CD4-positive, alpha-beta T cell treated with Interleukin-1 beta for 1 hour (primary cell): ENCODE measurements at places on chromosomes 16 and 17.
A peak's percentile ranks its signal among the peaks of the same experiment; 100 is the strongest.

- DNase-seq, result peak; percentile 13
These were observed 14.0 kb upstream of the DPEP1 start for GRCh38 chr16:89599451-89599858.

- no peak for DNase-seq
These were observed 141.3 kb downstream of the CYB561 start for GRCh38 chr17:63304704-63305261.

GRCh38 chr16:53089434-53090285, 34.9 kb downstream of the CHD9 start:
- no peak for DNase-seq

DNA sequence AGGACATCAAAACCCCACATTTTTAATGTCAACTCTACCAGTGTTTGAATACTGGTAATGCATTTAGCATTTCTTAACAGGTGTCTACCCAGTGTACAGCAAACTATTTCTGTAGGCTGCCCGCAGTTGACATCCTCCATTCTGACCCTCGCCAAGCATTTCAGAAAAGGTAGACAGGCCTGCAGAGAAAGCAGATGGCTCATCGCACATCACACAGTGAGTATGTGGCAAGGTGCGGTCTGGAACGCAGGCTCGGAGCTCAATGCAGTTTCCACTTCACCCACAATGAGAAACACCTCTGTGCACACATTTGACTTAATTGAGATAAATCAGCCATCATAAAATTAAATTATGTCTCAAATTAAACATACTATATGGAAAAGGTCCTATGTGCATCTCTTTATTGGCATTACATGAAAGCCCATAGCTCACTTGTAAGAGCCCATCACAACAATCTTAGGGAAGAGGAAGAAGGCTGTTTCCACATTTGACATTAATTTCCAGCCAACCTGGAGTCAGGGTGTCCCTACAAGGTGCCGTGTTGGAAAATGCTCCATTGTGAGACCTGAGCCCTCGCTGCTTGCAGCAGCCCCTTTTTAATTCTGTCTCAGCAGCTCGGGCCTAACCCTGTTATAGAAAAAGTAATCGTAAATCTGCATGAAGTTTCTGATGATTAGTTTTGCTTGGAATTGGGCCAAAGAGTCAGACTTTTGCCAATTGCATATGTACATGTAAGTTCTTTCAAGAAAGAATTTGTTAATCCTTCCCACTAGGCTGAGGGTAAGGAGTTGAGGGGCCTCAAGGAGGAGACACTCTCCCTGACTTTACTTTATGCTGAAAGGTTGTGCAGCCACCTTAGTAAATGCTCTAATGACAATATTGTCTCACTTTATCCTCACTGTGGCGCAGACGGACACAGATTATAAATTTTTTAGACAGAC, 378.7 kb upstream of the DYNLRB2 start:
- DNase-seq, result no peak

GRCh38 chr16:81630635-81631031, 148.5 kb upstream of the PLCG2 start:
- no peak for DNase-seq

DNA sequence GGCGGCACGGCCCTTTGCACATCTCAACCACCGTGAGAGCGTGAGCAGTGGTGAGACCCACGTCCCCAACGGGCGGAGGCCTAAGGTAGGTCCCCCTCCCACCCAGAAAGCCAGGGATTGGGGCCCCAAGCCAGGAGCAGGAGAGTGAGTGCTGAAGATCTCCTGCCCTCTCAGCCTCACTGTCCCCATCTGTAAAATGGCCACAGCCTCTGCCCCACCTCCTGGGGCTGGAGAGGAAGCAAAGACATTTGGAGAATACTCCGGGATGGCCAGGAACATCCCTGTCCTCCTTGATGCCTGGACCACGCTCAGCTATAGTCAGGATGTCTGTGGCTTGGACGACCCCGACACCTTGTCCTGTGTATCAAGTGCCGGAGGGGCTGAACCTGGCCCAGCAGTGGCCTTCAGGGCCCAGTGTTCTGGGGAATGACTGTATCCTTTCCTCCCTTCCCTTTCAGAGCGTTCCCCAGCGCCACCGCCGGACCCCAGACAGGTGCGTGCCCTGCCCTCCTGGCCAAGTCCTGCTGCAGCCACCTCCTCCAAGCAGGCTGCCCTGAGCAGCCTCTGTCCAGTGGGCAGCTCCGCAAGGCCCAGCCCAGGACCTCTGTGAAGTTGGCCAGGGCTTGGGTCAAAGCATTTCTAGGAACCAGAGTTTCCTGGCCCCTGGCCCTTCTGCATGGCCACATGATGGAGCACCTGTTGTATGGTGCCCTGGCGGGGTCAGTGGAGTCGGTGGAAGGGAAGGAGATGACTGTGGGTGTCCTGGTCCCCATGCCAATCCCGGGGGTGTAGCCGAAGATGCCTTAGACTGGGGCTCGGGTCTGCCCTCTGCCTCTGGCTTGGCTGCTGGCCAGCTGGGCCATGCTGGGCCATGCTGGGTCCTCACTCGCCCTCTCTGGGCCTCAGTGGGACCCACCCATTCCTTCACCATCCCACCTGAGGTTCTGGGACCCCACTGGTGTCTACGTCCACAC, 38.4 kb downstream of the ADCY7 start:
- no peak for DNase-seq

DNA sequence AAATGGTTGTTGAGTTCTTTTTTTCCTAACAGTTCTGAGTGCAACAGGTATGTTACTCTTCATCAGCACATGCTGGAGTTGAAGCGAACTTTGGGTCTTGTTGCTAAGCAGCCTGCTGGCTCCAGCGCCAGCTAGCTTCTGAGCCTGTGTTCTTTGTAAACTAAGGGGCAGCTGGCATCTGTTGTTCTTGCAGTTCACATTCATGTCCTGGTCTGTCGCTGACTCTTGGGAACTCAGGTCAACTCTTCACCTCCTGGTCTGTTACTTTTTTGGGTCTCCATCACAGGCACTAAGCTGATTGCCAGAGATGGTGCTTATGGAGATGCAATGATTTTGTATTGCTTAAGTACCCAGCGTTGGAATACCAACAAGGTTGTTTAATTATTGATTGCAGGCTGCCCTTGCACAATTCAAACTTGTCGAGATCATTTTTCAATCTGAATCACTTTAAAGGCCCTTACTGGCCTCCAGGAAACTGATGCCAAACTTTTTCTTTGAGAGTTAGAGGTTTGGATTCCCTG, 40.9 kb downstream of the USP10 start:
- DNase-seq, result no peak

DNA sequence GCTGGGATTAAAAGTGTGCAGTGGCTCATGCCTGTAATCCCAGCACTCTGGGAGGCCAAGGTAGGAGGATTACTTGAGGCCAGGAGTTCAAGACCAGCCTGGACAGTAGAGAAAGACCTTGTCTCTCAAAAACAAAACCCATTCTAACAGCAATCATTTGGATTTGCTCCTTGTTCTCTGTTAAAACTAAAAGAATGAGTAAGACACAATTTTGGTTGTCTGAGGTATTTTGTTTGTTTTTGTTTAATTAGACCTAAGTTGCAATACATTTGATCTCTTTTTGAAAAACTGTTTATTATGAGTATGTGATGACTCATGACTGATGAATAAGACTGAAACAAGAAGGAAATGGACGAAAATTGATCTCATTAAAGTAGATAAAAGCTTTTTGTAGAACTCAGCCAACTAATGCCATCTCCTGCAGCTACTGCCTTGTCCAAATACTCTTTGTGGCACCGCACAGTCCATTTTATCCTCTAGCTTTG, 29.0 kb downstream of the GLG1 start:
- no peak for DNase-seq

GRCh38 chr17:62911114-62911513, 54.9 kb upstream of the TANC2 start:
- DNase-seq, result no peak

GRCh38 chr17:62565817-62566216, 61.7 kb upstream of the MRC2 start:
- DNase-seq, result no peak

GRCh38 chr16:50012182-50012581, 12.8 kb upstream of the CNEP1R1 start:
- DNase-seq, result no peak

GRCh38 chr17:66939461-66940114, 24.9 kb upstream of the CACNG4 start:
- DNase-seq, result no peak

GRCh38 chr17:80529104-80529903, 15.3 kb upstream of the RPTOR start:
- DNase-seq, result no peak
